Lung (tissue), 17 donors: ENCODE measurements at places on chromosomes 4 and X. TPM values are rescaled to one million over a fixed set of nuclear protein-coding genes. Genes with fewer than 3 reads are reported as not detected.

DNA sequence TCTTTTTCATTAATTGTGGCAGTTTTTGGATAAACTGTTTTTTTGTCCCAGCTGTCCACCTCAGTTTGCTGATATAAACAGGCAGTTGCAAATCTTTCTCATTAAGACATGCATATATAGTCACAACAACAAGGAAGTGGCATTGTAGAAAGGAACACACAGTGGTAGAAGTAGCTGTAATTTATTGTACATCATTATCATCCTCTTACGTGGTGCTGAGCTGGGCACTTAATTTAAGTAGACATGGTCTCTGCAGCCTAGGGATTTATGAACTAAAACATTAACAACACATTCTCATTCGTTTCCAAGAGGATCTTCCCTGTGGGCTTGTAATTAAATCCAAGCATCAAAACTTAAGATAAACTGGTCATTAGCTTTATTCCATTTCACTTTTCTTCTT is 500.2 kb downstream of the INPP4B start:
- H3K36me3 ChIP-seq, result no peaks in the 10 kb centered on the region
- no peak overlapping the region for H3K27ac ChIP-seq
- no peaks in the 10 kb centered on the region for H3K27me3 ChIP-seq
- peaks cover 35% of the 10 kb centered on the region for H3K4me1 ChIP-seq
- no peak overlapping the region for H3K4me3 ChIP-seq

GRCh38 chrX:41808047-41808446 is 84.1 kb downstream of the GPR82 start:
- H3K4me3 ChIP-seq, result no peak overlapping the region
- H3K27me3 ChIP-seq, result peaks cover 2% of the 10 kb centered on the region
- H3K36me3 ChIP-seq, result no peaks in the 10 kb centered on the region
- no peak overlapping the region for H3K27ac ChIP-seq
- no peaks in the 10 kb centered on the region for H3K4me1 ChIP-seq

GRCh38 chr4:111985426-111985825 is 159.8 kb upstream of the FAM241A start:
- H3K4me1 ChIP-seq, result no peaks in the 10 kb centered on the region
- no peak overlapping the region for H3K4me3 ChIP-seq
- no peak for DNase-seq
- H3K36me3 ChIP-seq, result no peaks in the 10 kb centered on the region
- no peak overlapping the region for H3K27ac ChIP-seq
- no peaks in the 10 kb centered on the region for H3K27me3 ChIP-seq

DNA sequence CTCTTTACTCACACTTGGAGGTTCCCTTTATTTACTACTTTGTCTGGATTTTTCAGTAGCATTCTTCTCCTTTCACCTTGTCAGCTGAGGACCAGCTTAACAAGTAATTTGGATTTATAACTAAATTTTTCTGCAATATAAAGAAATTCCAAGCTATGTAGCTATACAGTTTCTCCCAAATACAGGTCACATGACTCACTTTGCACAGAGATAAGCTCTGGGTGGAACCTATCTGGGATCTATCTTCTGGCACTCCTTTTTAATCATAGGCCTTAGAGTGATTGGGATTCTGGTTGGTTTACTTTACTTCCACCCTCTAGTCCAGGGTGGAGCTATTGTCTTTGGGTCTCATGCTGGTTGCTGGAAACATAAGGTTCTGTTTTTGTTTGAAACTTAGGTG is 34.9 kb upstream of the STK26 start:
- H3K27ac ChIP-seq, result no peak overlapping the region
- H3K4me3 ChIP-seq, result no peak overlapping the region
- no peaks in the 10 kb centered on the region for H3K36me3 ChIP-seq
- no peak for DNase-seq

DNA sequence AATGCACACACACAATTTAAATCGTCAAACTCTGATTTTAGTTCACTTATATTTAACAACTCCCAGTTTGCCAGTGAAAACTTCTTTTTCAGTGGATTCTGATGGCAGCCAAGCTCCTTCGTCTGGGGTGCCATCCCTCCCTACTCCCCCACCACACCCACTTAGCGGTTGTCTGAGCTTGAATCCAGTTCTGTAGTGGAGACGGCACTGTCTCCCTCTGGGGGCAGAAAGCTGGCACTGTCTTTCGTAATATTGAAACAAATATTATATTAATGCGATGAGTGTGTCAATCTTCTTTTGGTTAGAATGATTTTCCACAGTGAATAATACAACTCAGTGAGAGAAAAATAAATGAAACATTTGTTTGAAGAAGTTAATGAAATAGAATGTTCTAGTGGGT is 5.4 kb downstream of the MEPE start:
- H3K27ac ChIP-seq, result no peak overlapping the region
- no peak overlapping the region for H3K4me3 ChIP-seq
- DNase-seq, result no peak
- H3K27me3 ChIP-seq, result no peaks in the 10 kb centered on the region

GRCh38 chrX:40120838-40121580 is 23.3 kb upstream of the BCOR start:
- no peaks in the 10 kb centered on the region for H3K4me1 ChIP-seq
- no peaks in the 10 kb centered on the region for H3K36me3 ChIP-seq
- DNase-seq, result no peak
- no peak overlapping the region for H3K4me3 ChIP-seq

DNA sequence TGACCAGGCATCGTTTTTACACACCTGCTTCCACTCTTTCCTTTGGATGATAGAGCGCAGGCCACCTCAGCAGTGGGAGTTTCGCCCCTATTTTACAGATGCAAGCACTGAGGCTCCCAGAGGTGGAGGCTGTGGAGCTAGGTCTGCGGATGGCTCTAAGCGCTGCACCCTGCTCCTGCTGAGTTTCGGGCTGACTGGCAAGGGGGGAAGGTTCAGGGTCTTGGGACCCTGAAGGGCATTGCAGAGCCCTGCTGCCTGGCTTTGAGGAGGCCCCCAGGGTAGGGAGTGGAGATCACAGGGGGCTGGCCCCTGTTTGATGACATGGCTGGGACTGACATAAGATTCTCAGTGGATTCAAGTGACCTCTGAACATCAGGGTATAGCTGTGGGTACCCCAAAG is 62.8 kb upstream of the NKX1-1 start:
- no peak overlapping the region for H3K4me3 ChIP-seq
- no peak overlapping the region for H3K27ac ChIP-seq
- no peaks in the 10 kb centered on the region for H3K36me3 ChIP-seq
- no peak for DNase-seq

DNA sequence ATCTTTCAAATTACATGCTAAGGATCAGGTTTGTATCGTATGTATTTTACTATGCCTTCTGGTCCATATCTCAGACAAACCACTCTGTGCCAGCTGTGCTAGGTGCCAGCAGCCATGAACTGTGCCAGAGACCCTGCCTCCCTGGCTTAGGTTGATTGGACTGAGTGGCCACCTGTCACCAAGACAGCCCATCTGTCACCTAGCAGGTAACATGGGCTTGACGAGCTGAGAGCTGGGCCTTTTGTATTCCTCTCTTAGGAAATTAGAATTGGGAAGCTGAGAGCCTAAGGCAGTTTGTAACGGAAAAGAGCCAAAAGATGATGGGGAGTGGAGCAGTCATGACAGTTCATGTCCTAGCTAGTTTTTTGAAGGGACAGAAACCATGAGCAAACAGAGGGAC is 42.5 kb downstream of the TMEM164 start:
- no peaks in the 10 kb centered on the region for H3K4me1 ChIP-seq
- DNase-seq, result no peak
- H3K27me3 ChIP-seq, result no peaks in the 10 kb centered on the region

DNA sequence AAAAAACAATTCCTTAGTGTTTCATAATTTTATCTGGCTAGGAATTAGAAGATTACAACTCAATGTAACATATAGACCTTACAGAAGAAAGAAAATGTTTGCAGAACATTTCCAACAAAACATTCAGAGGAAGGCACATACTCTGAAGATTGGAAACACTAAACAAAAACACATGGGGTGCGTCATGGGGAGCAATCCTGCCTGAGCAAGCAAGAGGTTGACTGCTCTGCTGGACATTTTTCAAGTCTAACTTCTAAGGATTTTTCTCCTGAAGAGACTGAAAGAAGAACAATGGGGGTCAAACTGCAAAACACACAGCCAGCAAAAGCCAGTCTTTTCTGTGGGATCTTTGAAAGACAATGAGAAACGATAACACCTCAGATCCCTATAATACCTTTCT is 182.8 kb downstream of the GUCY2F start:
- H3K27ac ChIP-seq, result no peak overlapping the region
- no peaks in the 10 kb centered on the region for H3K36me3 ChIP-seq
- H3K27me3 ChIP-seq, result peaks cover 48% of the 10 kb centered on the region
- no peak overlapping the region for H3K4me3 ChIP-seq

DNA sequence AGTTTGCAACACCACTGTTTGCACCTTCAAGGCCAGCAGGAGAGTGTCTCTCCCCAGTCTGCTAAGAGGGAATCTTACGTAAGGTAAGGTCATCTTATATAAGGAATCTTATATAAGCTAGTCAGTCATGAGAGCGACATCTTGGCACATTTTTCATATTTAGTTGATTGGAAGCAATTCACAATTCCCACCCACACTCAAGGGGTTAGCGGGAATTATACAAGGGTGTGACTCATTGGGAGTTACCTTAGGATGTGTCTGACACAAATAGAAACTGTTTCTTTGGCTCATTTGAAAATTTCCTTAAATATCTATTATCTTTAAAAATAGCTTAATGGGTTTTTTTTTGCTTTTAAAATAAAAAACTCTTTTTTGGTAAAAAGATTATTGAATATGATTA is 62.1 kb upstream of the GRPR start:
- no peak overlapping the region for H3K27ac ChIP-seq
- no peaks in the 10 kb centered on the region for H3K4me1 ChIP-seq
- no peak for DNase-seq
- H3K27me3 ChIP-seq, result peaks cover 32% of the 10 kb centered on the region

- H3K27ac ChIP-seq, result no peak overlapping the region
- no peak overlapping the region for H3K4me3 ChIP-seq
- peaks cover 12% of the 10 kb centered on the region for H3K27me3 ChIP-seq
- H3K4me1 ChIP-seq, result no peaks in the 10 kb centered on the region
Observed at GRCh38 chrX:97539970-97540519, 656.3 kb downstream of the RPA4 start.

DNA sequence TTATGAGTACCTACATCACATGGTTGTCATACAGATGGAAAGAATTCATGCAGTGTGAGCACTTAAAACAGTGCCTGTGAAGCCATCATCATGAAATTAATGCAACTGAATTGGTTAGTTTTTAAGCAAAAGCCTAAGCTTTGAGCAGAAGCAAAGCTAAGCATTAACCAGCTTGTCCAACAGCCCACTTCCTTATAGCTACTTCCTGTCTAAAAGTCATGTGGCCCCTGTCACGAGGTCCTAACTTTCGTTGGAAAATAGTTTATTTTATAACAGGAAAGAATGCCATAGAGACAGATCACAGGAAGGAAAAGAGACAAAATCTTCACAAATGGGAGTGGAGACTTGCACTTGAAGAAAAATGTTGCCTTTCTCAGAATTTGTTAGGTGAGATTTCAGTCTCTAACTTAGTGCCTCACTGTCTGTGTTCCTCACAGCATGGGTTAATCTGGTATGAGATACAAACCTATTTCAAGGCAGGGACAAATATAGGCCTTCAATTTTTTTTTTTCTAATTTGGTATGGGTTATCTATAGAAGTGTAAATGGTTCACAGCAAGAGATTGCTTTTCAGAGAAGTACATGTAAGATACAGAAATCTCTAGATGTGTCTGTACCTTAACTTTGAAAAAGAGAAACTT is 27.7 kb upstream of the VCX start:
- DNase-seq, result no peak
- H3K27ac ChIP-seq, result no peak overlapping the region
- no peaks in the 10 kb centered on the region for H3K36me3 ChIP-seq
- no peak overlapping the region for H3K4me3 ChIP-seq

DNA sequence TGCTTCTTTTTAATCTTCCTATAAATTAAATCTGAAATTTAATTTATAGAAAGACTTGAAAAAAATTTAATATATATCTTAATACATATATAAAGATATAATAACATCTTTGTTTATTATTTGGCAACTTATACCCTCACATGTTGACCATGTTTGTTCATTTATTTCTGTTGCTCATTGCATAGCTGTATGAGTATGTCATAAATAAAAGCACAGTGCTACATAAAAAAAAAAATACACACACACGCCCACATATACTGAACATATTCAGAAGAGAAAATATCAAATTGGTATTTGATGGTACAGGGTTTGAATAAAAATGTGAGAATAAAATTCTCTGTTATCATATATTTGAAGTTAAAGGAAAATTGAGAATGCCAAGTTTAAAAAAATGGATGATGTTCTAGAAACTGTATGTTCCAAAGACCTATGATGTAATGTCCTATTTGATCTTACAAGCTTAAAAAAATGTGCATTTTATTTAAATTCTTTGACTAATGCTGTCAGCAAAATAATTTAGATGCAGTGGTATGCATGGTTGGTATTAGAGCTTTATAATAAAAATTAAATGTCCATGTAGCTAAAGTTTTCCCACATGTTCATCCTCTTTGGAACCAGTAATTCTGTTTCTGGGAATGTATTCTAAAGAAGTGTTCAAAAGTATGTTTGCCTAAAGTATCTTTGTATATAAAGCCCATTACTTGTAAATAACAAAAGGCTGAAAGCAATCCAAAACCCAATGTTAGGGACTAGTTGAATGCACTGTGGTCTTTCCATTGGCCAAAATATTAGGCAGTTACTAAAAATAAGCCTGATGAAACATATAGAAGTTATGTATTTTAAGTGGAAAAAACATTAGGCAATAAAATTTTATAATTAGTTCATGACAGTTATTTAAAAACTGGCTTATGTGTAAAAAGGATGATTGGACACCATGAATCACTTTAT is 12.9 kb downstream of the TMEM184C start:
- H3K27ac ChIP-seq, result no peak overlapping the region
- H3K4me1 ChIP-seq, result no peaks in the 10 kb centered on the region
- no peaks in the 10 kb centered on the region for H3K27me3 ChIP-seq
- peaks cover 12% of the 10 kb centered on the region for H3K36me3 ChIP-seq
- no peak for DNase-seq

- no peak overlapping the region for H3K27ac ChIP-seq
- no peak for DNase-seq
- peaks cover 9% of the 10 kb centered on the region for H3K36me3 ChIP-seq
- no peak overlapping the region for H3K4me3 ChIP-seq
- no peaks in the 10 kb centered on the region for H3K27me3 ChIP-seq
Observed at GRCh38 chr4:163139048-163139447, 27.6 kb downstream of the NAF1 start.

DNA sequence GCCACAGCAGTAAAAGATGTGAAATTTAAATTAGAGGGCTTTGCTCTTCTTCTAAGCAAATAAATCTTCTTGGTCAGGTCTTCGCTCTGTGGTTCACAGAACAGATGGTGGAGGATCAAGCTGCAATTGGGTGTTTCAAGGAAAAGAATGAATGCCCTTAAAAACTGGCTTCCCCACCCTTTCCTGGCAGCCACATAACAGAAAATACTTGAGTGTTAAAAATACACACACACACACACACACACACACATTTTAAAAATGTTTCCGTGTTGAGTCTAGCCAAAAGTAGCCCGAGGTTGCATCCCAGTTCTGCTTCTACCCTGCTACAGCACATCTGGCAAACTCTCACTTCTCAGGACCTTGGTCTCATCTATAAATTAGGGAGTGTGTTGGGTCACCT is 56.7 kb upstream of the FGFBP2 start:
- H3K27ac ChIP-seq, result no peak overlapping the region
- no peak overlapping the region for H3K4me3 ChIP-seq
- peaks cover 4% of the 10 kb centered on the region for H3K4me1 ChIP-seq

GRCh38 chrX:11778230-11778629 is 20.2 kb downstream of the MSL3 start:
- no peaks in the 10 kb centered on the region for H3K4me1 ChIP-seq
- no peak overlapping the region for H3K27ac ChIP-seq

The RBM10 gene
- total RNA-seq, result 30.2 TPM

The KIF4A gene
- total RNA-seq, result 0.61 TPM

The TEC gene
- 4.1 TPM for total RNA-seq

The LANCL3 gene
- total RNA-seq, result 2.0 TPM

The SPRY1 gene
- 139 TPM for total RNA-seq

The RS1 gene
- total RNA-seq, result 6.3 TPM

The EFHC2 gene
- total RNA-seq, result 7.5 TPM

The CFAP47 gene
- 21.0 TPM for total RNA-seq

The ARHGAP10 gene
- total RNA-seq, result 23.6 TPM

The TKTL2 gene
- not detected for total RNA-seq
